Fibroblast of skin of right biceps (primary cell): ENCODE measurements at places on chromosomes 4 and X.
A peak's percentile ranks its signal among the peaks of the same experiment; 100 is the strongest.

DNA sequence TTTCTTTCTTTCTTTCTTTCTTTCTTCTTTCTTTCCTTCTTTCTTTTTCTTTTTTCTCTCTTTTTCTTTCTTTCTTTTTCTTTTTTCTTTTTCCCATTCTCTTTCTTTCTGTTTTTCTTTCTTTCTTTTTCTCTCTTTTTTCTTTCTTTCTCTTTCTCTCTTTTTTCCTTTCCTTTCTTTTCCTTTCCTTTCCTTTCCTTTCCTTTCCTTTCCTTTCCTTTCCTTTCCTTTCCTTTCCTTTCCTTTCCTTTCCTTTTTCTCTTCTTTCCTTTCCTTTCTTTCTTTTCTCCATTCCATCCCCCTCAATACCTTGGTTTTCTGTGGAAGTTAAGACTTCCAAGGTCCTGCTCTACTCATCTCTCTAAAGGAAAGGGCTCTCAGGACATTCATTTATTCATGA is 102.8 kb upstream of the CLNK start:
- no peak for DNase-seq

GRCh38 chrX:136065044-136065671 is 79.9 kb downstream of the SLC9A6 start:
- peak; percentile 74 for DNase-seq

DNA sequence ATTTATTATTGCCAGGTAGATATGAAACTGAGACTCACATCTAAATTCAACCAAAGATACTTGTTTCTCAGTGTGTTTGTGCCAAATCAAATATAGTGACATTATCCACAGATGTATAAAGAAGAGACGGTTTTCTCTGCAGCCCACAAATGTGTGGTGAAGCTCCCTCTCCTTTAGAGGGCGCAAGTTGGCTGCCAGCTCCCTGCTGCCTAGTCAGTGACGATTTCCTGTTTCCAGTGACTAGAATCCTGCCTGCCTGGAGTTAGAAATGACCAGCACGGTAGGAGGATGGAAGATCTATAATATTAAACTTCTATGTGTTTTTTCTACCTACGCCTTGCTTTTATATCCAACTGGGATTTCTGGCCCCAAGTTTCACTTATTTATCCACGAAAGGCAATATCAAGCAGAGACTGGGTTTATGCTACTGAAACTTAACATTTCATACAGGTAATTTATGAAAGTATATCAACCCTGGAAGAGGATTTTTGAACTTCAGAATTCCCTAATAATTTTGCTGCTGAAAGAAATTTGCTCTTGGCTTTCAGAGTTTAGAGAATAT is 1793.7 kb upstream of the TENM3 start:
- DNase-seq = peak; percentile 49

- no peak for DNase-seq
Observed at GRCh38 chr4:76779740-76780459, 118.0 kb downstream of the SOWAHB start.
